ENCODE measurements at places on chromosomes 7 and 10.

DNA sequence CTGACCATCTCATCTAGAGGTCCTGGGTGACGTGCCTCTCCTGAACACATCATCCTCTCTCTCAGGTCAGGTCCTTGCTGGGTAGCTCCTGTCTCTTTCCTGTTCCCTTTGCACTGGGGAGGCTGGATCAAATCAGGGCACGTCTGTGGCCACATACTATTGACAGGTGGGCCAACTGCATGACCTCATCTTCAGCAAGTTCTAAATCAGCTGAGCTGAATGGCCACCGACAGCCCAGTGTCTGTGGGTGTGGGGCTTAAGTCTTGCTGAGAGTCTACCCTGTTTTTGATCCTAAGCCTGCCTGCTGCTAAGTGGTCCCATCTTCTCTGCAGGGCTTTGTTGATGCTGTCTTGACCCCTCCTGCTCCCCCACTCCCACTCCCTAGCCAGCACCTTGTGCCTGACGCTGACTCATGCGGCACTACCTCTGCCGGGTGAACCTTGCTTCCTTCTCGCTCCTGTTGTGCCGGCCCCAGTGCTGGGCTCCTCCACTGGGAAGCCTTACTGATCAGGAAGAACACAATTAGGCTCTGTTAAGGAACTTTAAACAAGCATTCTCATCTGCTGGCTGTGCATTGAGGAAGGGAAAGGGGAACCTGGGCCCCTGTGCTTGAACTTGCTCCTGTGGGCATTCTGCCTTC lies 440.4 kb downstream of the PLXNA4 start:
- no peak for DNase-seq

GRCh38 chr7:30475580-30475979 lies 3.0 kb downstream of the NOD1 start:
- no peak for DNase-seq

- no peak for DNase-seq
Observed at GRCh38 chr10:110220398-110220797, 13.0 kb downstream of the MXI1 start.

GRCh38 chr10:103448746-103449145 lies 3.4 kb downstream of the CALHM2 start:
- DNase-seq = peak; percentile 91

DNA sequence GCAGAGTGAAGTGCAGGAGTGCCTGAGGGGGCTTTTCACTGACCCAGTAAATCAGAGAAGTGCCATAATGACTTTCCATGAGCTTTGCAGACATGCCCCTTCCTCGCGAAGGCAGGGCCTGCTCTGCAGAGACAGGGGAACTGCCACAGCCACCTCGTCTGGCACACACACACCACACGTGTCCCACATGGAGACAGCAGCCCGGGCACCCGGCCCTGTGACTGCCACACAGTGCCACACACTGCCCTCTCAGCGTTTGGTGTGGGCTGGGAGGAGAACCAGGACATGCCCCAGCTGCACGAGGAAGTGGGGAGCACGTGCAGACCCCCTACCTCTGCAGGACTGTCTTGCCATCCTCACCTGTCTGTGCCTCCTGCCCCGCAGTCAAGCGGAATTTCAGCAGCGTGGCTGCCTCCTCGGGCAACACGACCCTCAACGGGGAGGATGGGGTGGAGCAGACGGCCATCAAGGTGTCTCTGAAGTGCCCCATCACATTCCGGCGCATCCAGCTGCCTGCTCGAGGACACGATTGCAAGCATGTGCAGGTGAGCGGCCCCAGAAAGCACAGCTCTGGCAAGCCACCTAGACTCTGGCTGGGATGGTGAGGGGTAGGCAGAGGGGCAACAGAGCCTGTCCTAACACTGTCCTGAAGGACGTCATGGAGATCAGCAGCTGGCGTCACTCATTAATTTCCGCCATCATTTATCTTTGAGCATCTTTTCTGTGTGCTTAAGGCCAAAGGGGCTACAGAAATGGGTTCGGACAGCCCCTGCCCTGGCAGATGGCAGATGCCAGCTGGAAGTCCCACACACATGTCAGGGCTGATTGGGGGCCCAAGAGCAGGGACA lies 43.4 kb upstream of the PPIF start:
- no peak for DNase-seq

DNA sequence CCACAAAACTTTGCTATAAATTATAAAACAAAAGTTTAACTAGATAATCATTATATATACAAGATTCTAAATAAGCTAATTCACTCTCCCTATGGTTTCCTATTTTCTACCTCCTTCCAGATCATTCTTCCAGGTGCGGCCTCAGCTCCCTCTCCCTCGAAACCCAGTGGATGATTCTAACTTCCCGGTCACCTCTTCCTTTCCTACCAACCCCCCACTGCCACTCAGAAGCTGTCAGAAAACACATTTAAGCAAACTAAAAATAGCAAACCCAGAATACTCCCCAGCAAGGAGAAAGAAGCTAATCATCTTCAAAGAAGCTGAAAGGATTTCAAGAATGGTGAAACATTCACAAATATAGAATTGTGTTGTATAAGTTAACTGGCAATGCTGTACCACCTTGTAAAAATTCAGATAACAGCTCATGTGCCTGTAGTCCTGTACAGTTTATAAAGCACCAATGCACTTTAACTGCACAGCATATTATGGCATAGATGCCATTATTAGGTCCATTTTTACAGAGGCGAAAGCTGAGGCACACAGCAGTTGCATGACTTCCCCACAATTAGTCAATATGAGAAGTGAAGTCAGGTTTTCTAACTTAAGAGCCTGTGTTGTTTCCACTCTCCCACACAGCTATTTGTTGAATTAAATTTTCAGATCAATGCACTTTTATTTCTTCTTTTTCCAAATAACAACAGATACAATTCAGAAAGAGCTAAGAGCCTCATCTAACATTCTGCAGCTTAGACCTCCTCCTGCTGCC lies 13.7 kb upstream of the DNTT start:
- no peak for DNase-seq

- no peak for DNase-seq
Observed at GRCh38 chr7:143487061-143487460, 9.4 kb downstream of the TAS2R41 start.

- DNase-seq = no peak
Observed at GRCh38 chr7:156389116-156389692, 251.4 kb upstream of the RNF32 start.

DNA sequence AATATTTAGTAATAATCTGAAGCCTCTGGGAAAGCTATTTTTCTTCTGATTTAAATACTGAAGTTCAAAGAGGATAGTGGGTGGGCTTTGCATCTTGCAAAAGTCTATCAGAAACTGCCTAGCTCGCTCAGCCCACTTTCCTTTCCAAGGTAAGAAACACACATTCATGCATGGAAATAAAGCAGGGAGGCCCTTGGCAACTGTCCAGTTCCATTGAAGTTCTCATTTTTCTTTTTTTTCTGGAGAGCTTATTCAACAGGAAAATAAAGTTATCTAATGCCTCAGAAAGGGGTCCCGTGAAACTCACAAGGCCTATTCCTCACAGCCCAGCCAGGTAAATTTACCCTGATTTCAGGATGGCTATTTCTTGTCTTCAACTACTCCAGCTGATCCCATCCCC lies 654.9 kb downstream of the KCNMA1 start:
- DNase-seq = no peak

GRCh38 chr10:73910401-73910763 lies 550 bp upstream of the PLAU start:
- no peak for DNase-seq

DNA sequence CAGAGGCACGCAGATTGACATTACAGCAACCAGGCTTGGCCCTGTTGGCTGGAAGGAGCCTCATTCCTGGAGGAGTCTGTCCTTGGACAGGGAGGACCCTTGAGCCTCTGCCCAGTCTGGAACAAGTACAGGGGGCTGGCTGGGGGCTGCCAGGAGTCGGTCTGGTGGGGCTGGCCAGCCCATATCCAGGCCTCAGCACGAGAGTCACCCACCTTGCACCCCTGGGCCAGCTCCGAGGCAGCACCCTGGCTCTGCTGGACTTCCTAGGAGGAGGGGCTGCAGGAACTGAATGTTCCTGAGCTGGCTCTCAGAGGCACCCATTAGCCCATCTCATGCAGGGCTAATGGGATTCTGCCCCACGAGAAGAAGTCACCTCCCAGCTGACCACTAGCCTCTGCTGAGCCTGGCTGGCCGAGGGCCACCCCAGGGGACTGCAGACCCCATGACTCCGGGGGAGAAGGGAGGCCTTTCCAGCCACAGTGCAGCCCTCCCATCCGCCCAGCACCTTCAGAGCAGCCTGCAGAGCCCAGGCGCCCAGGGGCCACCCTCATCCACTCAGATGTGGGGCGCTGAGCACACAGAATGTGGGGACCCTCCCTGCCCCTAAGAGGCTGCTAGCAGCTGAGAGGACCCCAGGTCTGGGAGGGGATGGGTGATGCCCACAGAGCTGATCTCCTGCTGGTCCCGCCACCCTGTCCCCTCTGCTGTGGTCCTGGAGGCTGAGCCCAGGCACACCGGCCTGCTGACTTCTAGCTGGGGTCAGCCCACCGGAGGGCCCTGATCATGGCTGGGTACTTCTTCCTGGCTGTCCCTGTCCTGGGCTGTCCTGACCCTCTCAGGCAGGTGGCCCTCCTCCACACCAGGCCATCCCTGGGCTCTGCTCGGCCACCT lies 14.8 kb upstream of the INPP5A start:
- DNase-seq = no peak

GRCh38 chr7:104093127-104093526 lies 103.7 kb upstream of the RELN start:
- DNase-seq = no peak

DNA sequence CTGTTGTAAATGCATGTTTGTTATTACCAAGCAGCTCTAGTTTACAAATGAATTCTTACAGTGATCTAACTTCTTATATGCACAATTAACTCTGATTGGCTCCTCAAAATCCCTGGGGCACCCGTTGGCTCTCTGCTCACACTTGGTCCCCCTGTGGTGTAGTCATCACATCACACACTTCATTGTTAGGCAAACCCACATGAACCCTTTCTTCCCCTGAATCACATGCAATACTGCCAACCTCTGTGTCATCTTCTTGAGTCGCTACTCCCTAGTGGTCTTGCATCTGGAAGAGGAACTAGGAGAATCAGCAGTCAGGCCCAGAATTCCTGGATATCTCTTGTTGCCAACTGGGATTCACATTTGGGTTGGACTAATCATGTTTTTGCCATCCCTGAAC lies 73.1 kb downstream of the CD36 start:
- DNase-seq = peak; percentile 34

DNA sequence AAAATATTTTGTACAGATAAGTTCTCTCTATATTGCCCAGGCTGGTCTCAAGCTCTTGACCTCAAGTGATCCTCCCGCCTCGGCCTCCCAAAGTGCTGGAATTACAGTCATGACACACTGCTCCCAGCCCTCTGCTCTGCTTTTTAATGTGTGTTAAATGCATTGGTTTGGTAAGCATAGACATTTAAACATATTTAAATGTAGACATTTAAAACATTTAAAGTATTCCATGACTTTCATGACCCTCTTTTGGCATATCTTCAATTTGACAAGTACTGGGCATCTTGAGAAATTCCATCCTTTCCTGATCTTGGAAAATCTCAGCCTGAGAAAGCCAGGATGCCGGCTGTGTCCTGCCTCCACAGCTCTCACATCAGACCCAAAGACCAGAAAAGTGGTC lies 5.2 kb upstream of the SAR1A start:
- peak; percentile 57 for DNase-seq

GRCh38 chr7:18117482-18117881 lies 89.8 kb upstream of the PRPS1L1 start:
- peak; percentile 82 for DNase-seq

- DNase-seq = no peak
Observed at GRCh38 chr7:152876749-152877148, 117.2 kb downstream of the ACTR3B start.

- DNase-seq = no peak
Observed at GRCh38 chr7:107220356-107220755, 51.6 kb downstream of the HBP1 start.

GRCh38 chr7:6306471-6306870 lies 34.0 kb upstream of the CYTH3 start:
- DNase-seq = peak; percentile 92

GRCh38 chr7:22548313-22548712 lies 48.3 kb upstream of the STEAP1B start:
- DNase-seq = no peak

DNA sequence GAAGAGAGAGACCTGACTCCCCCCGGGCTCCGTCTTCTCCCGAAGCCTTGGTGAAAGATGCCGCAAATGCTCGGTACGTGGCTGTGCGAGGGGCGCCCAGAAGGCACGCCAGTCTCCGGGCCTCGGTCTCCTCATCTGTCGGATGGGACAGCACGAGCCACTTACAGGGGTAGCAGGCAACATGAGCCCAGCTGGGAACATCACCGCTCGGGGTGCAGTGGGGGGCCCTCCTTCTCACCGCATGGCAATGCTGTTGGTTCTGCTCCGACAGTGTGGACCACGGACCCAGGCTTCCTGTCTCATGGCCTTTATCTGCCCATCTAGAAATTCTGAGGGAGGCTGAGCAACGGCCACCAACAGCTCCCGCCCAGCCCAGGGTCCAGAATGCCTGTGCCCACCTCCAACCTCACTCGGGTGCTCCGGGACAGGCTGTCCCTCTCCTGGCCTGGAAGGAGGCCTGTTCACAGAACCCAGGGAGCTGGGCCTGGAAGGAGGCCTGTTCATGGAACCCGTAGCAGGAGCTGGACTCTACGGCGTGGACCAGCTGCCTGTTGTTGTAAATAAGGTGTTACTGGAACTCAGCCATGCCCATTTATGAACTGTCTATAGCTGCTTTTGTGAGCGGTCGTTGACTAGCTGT lies 15.8 kb downstream of the ADAP1 start:
- no peak for DNase-seq

- DNase-seq = no peak
Observed at GRCh38 chr10:113911839-113912238, 57.4 kb downstream of the NHLRC2 start.

DNA sequence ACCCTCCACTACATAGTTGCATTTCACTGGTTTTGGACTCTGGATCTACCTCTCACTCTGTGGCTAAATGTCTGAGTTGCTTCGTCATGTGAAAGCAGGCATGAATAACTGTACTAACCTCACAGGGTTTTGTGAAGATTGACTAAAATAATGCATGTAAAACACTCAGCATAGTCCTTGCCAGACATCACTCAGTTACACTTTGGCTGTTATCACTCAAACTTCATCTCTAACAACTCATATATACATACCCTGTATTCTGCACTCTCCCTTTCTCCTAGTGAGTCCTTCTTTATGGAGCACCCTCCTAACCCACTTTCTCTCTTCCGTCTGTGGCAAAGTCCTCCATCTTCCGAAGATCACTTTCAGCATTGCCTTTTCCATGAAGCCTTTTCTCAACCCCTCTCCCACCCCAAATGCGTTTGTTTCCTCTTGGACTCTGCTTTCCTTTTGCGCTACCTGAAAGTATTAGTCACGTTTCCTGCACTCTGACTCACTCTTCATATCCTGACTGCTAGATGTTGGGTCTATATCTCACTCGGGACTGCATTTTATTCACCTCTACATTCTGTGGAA lies 72.6 kb downstream of the OSBPL3 start:
- peak; percentile 39 for DNase-seq

DNA sequence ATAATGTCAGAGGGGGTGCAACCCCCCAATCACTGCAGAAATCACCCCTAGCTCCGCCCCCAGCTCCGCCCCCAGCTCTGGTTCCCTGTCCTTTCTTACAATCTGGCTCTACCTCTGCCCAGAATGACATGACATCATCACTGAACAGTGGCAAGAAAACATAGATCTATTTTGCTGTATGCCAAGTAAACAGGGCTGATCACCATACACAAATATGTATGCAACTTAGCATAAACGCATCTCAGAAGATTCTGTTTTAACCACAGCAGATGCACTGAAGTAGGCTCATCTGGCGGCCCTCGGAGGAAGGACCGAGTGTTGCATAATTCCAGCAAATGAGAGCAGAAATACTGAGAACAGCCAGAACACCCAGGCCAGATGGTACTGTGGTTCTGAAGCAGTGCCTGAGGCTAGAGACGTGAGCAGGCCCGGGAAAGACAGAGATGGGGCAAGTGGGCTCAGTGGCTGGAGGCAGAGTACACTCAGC lies 293.3 kb upstream of the KLF14 start:
- peak; percentile 36 for DNase-seq

All from fibroblast of skin of back (primary cell).